Psoas muscle (tissue), 8 donors: ENCODE measurements at places on chromosomes 12 and 14. TPM values are rescaled to one million over a fixed set of nuclear protein-coding genes. Genes with fewer than 3 reads are reported as not detected.
A peak's percentile ranks its signal among the peaks of the same experiment; 100 is the strongest.

DNA sequence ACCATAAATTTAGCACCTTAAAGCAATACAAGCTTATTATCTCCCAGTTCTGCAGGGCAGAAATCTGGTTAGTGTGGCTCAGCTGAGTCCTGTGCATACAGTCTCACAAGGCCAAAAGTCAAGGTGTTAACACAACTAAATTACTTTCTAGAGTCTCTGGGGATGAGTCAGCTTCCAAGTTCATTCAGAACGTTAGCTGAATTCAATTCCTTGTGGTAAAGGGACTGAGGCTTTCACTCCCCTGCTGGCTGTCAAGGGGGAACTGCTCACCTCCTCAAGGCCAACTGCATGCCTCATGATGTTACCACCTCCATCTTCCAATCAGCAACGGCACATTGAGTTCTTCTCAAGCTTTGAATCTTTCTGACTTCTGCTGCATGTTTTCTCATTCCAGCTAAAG, 27.6 kb downstream of the EML5 start:
- H3K36me3 ChIP-seq: no peaks in the 10 kb centered on the region
- no peaks in the 10 kb centered on the region for H3K4me1 ChIP-seq
- no peak overlapping the region for H3K4me3 ChIP-seq

- H3K27me3 ChIP-seq: no peaks in the 10 kb centered on the region
- H3K4me3 ChIP-seq: no peak overlapping the region
- DNase-seq: no peak
These were observed 15.5 kb downstream of the E2F7 start for GRCh38 chr12:77049767-77050353.

Gene WSCD2
- total RNA-seq: not detected

DNA sequence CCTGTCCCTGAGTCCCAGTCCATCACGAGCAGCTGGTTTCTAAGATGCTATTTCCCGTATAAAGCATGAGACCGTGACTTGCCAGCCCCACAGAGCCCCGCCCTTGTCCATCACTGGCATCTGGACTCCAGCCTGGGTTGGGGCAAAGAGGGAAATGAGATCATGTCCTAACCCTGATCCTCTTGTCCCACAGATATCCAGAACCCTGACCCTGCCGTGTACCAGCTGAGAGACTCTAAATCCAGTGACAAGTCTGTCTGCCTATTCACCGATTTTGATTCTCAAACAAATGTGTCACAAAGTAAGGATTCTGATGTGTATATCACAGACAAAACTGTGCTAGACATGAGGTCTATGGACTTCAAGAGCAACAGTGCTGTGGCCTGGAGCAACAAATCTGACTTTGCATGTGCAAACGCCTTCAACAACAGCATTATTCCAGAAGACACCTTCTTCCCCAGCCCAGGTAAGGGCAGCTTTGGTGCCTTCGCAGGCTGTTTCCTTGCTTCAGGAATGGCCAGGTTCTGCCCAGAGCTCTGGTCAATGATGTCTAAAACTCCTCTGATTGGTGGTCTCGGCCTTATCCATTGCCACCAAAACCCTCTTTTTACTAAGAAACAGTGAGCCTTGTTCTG, 41.6 kb downstream of the DAD1 start:
- peak overlapping the region; percentile 72 for H3K27ac ChIP-seq
- no peak overlapping the region for H3K4me3 ChIP-seq
- no peaks in the 10 kb centered on the region for H3K36me3 ChIP-seq
- H3K4me1 ChIP-seq: peaks cover 19% of the 10 kb centered on the region
- no peak for DNase-seq

GRCh38 chr12:89706551-89706950, 2.1 kb downstream of the ATP2B1 start:
- H3K27me3 ChIP-seq: no peaks in the 10 kb centered on the region
- H3K27ac ChIP-seq: no peak overlapping the region
- no peak for DNase-seq
- H3K4me1 ChIP-seq: peaks cover 45% of the 10 kb centered on the region
- H3K36me3 ChIP-seq: no peaks in the 10 kb centered on the region

GRCh38 chr14:91177073-91178034, 63.5 kb downstream of the DGLUCY start:
- H3K4me1 ChIP-seq: peaks cover under 1% of the 10 kb centered on the region
- peak; percentile 44 for DNase-seq
- no peak overlapping the region for H3K4me3 ChIP-seq
- peaks cover 2% of the 10 kb centered on the region for H3K36me3 ChIP-seq

Gene CHGA
- not detected for total RNA-seq

Gene SSPN
- 88.7 TPM for total RNA-seq

DNA sequence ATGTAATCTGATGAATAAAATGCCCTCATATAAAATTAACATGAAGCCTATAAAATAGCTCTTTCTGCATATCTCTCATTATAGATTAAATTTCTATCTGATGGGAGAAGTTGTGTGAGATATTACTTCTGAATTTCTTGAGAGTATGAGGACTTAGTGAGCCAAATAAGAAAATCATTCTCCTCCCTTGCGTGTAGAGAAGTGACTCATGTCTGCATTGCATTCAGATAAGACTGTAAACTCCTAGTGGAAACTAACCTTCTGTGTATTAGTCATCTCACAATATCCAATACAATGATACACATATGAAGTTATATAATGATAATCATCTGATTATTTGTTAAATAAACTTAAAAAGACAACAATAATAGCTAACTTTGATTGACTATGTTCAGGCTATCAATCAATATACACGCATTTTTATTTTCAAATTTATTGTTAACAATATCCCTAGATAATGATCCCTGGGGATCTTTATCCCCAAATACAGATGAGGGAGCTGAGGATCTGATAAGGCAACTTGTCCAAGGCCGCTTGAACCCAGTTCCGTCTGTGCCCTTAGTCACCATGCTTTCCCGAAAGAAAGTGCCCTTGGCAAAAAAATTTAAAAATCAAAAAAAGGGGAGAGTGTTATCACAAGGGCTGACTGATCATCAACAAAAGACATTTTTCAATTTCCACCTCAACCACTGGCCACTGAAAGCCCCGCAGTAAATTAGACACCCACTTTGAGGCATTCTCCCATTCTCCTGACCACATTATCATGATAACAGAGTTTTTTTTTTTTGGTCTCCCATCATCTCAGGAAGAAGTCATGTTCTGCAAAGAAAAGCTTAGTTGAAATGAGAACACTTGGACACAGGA, 189.2 kb upstream of the RASSF8 start:
- no peak overlapping the region for H3K27ac ChIP-seq
- DNase-seq: no peak
- H3K4me1 ChIP-seq: no peaks in the 10 kb centered on the region
- no peaks in the 10 kb centered on the region for H3K27me3 ChIP-seq

Gene ZNF641
- total RNA-seq: 22.1 TPM

DNA sequence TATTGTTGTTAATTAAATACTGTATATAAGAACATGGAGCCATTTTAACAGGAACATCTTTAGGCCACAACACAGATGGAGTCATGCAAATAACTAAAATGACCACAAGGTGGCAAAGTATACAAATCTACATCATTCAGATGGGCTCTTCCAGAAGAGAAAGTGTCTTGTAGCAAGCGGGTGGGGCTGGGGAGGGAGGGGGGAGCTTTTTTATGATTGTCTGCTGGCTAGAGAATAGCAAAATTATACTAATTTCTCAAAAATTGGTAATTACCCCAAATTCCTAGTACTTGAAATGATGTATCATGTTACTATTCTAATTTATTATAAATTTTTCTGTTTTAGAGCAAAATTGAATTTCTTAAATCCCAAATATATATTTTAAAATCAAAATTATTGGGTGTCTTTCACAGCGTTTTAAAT, 378.7 kb downstream of the PRKD1 start:
- H3K36me3 ChIP-seq: no peaks in the 10 kb centered on the region
- no peaks in the 10 kb centered on the region for H3K27me3 ChIP-seq
- no peak overlapping the region for H3K27ac ChIP-seq
- no peaks in the 10 kb centered on the region for H3K4me1 ChIP-seq

- H3K4me1 ChIP-seq: peaks cover 9% of the 10 kb centered on the region
- DNase-seq: no peak
- no peaks in the 10 kb centered on the region for H3K27me3 ChIP-seq
- H3K4me3 ChIP-seq: no peak overlapping the region
- H3K27ac ChIP-seq: no peak overlapping the region
These were observed 9.4 kb downstream of the ZFC3H1 start for GRCh38 chr12:71654200-71654599.

Gene ZDHHC22
- total RNA-seq: not detected

Gene FSCB
- total RNA-seq: not detected

DNA sequence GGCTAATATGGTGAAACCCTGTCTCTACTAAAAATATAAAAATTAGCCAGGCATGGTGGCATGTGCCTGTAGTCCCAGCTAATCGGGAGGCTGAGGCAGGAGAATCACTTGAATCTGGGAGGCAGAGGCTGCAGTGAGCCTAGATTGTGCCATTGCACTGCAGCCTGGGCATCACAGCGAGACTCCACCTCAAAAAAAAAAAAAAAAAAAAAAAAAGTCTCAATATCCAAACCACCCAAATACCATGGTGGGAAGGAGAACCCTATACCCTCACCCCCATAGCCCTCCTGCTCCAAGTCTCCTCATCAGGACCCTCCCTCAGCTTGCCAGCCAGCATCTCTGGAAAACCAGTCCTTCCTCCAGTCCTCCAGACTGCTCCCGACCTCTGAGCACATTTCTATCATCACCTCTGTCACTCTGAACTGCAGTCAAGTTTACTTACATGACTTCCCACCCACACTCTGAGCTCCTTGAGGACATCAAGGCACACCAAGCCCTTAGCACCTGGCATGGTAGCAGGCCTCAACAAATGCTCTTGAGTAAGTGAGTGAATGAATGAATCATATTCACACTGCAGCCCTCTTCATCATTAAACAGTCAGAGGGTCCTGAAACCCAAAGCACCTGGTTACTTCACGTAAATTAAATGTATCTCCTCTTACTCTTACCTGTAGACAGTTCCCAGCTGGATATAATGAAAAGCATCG, 35.2 kb downstream of the NT5DC3 start:
- no peak overlapping the region for H3K4me3 ChIP-seq
- H3K4me1 ChIP-seq: peaks cover 52% of the 10 kb centered on the region
- no peak overlapping the region for H3K27ac ChIP-seq
- peaks cover 9% of the 10 kb centered on the region for H3K36me3 ChIP-seq
- H3K27me3 ChIP-seq: no peaks in the 10 kb centered on the region

DNA sequence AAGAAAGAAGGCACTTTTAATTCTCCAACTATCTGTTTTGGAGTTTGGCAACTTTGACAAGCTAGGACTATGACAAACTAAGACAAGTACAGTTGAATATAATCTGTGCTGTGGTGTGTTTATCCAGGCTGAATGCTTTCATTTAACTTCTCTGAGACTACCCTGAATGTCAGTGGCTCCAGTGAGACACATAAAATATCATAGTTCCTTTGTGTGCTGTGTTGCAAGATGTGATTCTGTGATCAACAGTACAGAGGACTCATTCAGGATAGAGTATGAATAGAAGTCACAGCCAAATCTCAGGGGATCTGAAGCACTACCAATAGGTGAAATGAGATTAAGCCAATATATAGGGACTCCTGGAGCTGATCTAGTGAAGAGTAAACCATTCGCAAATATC, 876.9 kb upstream of the FBXO33 start:
- H3K27ac ChIP-seq: no peak overlapping the region
- no peak for DNase-seq
- no peaks in the 10 kb centered on the region for H3K4me1 ChIP-seq
- H3K4me3 ChIP-seq: no peak overlapping the region

GRCh38 chr14:71319666-71320065, 412.4 kb downstream of the PCNX1 start:
- peak overlapping the region; percentile 82 for H3K27ac ChIP-seq
- H3K27me3 ChIP-seq: peaks cover under 1% of the 10 kb centered on the region
- no peaks in the 10 kb centered on the region for H3K36me3 ChIP-seq
- H3K4me3 ChIP-seq: peak overlapping the region; percentile 95

DNA sequence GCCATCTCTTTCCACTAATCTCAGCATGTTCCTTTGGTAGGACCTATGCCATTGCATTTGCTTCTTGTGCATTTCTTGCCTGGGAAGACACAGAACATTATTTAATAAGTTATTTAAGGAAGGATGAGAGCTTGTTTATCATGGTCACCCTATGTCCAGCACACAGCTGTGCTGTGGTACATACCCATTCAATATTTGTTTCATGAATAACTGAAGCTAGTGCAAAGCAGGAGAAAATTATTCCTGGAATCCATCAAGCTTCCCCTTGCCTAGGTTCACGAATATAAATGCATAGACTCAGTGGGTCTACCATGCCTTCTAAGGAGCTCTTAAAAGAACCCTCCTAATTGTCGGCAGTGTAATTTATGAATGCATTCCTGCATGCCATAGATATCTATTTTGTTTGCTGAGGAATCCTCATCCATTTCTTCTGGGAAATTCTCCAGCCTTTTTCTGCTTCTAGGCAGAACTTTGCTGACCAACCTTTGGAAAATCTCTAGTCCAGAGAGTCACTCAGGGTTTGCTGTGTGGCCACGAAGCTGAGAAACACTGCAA, 599.8 kb upstream of the TMEM132C start:
- no peak overlapping the region for H3K4me3 ChIP-seq
- DNase-seq: no peak
- H3K4me1 ChIP-seq: no peaks in the 10 kb centered on the region
- no peaks in the 10 kb centered on the region for H3K27me3 ChIP-seq
